Stimulated activated CD4-positive, alpha-beta T cell treated with anti-CD3 and anti-CD28 coated beads, Interleukin-12 subunit alpha, Interleukin-12 subunit beta, amount 100 ng/mL, for 4 hours (primary cell): ENCODE measurements at places on chromosomes 1 and 21.

- DNase-seq = no peak
These were observed 290.4 kb downstream of the AKT3 start for GRCh38 chr1:243559575-243560162.

DNA sequence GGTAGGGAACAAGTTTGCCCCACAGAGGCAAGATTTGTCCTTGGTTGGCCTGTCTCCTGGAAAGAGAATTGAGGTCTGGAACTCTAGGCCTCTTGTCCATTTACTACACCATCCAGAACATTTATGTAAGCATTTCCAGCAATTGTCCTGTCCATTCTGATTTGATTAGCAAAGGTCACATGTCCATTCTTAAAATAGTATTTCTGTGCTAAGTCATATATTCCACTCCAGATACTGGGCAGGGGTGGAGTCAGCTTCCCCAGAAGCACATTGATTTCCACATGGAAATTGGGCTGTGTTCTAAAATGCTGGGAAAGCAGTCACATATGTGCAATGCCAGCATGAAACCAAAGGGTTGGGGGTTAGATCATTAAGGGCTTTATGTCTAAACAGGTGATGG, 21.5 kb upstream of the FMN2 start:
- no peak for DNase-seq

DNA sequence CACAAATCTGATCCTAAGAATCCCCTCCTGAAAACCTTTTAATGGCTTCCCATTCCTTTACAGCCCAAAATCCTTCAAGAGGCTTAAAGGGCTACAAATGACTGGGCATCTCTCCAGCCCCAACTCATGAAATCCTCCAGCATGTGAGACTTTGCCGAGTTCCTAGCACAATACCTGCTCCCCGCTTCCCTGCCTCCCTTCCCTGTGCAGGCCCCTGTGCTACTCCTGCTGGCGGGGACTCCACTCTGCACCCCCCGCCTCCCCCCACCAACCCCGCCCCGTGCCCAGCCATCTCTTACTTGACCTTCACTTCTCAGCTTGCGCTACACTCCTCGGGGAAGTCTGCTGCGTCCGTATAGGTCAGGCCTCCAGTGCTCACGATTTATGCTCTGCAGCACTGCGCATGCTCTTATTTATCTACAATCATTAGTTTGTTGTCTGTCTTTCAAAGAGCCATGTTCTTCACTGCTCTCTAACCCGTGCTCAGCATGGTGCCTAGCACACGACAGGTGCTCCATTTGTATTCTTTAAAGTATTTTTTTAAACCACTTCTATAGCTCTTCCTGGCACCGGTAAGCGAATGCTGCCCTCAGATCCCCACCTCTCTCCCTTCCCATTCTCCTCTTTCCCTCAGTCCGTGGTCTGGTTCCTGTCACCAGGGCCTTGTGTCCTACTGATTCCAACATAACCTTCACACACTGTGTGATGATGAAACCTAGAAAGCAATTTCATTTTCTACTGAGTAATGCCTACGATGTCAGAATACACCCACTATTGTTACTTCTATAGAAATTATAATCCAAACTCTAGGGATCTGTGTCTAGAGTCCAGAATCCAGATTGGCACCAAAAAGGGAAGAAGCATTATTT, 37.5 kb upstream of the PLA2G2C start:
- no peak for DNase-seq

DNA sequence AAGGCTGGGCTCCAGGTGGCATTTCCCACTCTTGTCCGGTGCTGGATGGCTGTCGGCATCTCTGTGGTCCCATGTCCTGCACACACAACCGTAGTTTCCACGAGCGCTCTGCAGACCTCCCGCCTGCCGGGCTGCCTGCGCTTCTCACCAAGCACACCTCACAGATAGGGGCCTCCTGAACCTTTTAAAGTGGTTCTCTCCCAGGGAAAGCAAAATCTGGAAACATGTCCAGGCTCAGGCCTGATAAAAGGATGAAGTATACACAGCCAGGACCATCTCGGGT, 46.2 kb downstream of the CAPN9 start:
- DNase-seq = no peak

DNA sequence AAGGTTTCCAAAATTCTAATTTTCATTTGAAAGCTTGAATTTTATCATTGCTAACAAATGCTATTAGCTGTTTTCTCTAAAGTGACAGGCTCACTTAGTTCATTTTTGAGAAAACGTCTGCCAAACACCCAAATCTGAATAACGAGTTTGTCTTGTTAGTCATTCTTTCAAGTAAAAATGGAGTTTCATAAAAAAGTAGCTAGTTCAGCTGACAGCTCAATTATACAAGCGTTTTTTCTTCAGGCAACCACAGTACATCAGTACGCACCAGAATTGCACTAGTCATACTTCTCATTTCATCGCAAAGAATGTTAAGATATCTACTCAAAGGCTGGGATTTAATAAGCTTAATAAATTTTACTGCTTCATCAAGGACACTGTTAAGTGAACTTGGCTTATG, 72.3 kb upstream of the SLFNL1 start:
- DNase-seq = no peak

GRCh38 chr21:36486246-36486645, 6.3 kb upstream of the CLDN14 start:
- no peak for DNase-seq

DNA sequence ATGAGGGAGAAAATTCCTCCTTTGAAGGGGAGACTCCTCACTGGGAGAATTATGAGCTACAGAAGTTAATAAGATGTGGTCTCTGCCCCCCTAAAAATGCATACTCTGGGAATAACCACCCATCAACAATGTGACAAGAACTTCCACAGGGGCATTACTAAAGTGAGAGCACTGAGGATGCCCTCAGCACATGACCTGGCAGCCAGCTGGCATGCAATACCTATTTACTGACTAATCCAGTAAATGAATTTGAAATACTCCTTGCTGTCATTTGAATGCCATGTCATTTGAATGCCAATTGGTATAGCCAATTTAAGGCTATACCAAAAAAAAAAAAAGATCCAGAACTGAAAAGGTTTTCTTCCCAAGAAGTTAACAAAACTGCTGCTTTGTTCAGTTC, 30.8 kb downstream of the PLPP3 start:
- DNase-seq = no peak

- DNase-seq = no peak
These were observed 10.6 kb upstream of the TAS1R2 start for GRCh38 chr1:18869847-18870594.

DNA sequence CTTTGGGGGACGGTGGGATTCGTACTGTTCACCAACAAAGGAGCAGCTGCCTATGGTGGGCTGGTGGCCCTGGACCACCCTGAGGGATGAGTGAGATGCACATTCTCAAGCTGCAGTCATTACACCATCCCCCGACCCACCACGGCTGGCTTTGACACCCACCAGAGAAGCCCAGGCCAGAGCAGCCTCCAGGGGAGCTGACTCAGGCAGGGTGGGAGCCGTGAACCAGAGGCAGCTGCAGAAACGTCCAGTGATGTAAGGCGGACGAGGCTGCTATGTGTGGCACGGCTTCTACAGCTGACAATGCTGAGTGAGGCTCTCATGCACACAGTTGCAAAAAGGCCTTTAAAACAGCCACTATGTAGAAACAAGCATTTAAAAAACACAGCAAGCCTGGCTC, 40.1 kb downstream of the CHAF1B start:
- DNase-seq = no peak

DNA sequence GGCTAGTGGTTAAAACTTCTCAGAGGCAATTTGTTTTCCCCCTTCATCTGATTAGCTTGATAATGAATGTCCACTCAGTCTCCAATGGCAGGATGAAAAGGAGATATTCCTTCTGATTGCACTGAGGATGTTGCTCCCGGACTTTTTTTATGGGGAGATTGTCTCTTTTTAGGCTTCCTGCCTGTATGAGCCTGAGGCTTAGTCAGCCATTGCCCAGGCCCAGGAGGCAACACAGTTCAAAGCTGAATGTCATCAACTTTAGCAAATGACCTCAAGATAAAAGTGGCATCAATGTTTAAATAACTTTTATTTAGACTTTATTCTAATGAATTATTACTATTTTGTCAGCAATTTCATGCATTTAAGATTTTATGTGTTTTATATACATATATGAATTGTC, 162.9 kb upstream of the PTBP2 start:
- no peak for DNase-seq

DNA sequence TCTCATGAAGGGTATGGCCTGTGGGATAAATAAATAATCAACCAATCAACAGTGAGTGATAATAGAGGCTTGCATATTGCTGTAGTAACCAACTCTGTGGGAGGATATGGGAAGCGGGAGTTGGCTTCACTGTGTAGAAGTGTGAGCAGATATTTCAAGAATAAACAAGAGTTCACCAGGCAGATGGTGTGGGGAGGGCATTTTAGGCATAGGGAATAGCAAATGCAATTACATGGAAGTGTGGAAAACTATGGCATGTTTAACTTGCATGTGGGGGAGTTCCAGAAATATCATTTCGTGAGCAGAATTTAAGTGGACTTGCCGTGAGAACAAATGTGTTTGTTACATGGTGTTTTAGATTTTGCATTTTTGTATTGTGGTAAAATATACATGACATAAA, 95.2 kb downstream of the SPATA46 start:
- no peak for DNase-seq

- DNase-seq = no peak
These were observed 9.4 kb downstream of the SLC25A44 start for GRCh38 chr1:156203331-156203730.

DNA sequence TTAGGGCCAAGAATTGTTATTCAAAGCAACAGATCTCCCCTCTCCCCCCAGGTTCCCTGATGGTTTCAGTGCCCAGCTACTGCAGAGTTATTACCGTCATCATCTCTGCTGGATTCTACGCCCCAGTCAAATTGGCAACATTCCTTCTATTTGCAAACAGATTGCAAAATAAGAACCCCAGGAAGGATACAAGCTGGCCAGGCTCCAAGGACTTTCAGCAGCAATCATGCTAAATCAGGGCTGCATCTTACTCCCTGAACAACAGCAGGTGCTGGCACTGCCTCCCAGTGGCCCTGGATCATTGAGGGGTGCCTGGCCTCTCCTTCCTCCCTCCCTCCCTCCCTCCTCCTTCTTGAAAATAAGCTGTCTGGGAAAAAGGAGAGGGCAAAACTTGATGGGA, 521.6 kb upstream of the BEND5 start:
- DNase-seq = no peak

- no peak for DNase-seq
These were observed 2.0 kb downstream of the IFFO2 start for GRCh38 chr1:18954270-18955071.

DNA sequence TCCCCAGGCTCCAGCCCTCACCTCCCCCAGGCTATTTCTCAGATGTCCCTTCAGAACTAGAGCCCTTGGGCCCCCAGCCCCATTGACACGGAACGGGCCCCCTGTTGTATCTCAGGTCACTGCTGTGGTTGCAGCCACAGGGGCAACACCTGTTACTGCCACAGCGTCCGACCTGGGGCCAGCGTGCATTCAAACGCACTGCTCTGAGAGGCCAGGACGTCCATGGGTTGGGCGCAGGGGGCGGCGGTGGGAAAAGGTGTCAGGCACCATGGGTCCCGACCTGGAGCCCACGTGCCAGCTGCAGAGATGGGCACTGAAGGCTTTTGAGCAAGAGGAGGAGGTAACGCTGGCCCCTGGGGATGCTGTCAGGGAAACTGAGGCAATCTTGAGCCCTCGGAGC, 13.3 kb downstream of the FAAP20 start:
- no peak for DNase-seq

GRCh38 chr1:248852481-248853405, 6.1 kb downstream of the ZNF692 start:
- DNase-seq = no peak

DNA sequence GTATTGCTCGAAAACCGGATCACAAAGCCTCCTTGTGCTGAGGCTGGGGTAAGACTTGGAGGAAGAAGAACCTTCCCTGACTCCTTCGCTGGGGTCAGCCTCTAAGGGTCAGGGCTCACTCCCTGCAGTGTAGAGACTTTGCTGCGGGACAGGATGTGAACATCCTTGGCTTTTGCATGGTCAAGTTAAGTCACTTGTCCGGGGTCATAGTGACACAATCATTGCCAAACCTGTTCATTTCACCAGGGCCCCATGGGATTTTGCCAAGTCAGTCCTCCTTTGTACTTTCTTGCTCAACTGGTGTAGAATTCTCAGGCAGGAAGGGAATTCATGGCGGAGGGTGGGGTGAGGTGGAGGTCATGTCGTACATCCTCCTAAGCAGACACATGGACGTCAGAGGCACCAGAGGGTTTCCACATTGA, 24.7 kb upstream of the IL10 start:
- no peak for DNase-seq

GRCh38 chr1:59477286-59477685, 180.4 kb downstream of the FGGY start:
- DNase-seq = no peak

- DNase-seq = no peak
These were observed 56.1 kb upstream of the TEKT2 start for GRCh38 chr1:36027766-36028165.

DNA sequence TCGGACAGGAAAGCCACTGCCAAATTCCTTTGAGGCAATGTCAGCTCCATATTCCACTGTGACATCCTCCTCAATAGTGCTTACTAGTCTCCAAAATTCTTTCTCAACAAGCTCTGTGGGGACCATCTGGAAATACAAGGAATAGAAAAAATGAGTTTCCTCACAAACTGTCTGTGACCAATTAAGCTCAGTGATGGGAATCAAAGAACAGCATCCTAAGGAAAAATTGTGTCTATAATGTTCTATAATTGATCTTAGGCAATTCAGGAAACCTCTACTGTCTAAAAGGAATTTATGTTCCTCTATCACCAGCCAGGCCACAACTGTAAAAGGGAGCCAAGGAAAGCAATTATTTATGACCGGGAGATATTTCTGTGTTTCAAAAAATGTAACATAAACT, 46.1 kb upstream of the SYT2 start:
- no peak for DNase-seq

DNA sequence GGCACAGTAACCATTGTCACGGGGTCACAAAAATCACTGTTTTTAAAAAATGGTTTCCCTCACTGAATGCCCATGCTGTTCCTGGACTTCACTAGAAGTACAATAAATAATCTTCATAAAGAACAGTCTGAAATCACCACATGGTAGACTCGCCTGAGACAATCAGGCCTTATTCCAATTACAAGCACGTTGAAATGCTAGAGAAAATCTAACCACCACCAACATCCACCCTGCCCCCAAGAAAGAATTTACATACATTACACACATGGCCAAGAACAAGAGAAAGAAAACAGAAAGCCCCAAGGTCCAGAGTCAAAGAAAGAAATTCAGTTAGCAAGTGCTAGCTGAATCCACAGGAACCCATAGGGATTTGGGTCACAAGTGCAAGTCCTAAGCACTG, 107.0 kb upstream of the ERG start:
- DNase-seq = no peak

- no peak for DNase-seq
These were observed 183.3 kb downstream of the DHRS3 start for GRCh38 chr1:12434686-12435085.

DNA sequence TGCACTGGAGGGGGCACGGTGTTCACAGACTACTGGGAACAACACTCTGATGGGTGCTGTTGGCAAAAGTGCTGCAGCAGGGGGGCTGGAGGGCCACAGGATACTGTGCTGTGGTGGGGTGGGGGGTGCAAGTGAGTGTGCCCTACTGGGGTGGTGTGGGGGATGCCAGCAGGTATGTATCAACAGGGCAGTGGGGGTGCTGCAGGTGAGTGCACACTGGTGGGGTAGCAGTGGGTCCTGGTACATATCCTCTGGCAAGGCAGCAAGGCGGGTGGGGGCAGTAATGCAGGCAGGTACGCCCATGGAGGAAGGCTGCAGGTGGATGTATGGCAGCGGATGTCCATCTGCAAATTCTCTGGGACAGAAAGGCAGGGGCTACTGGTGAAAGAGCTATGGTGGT, 48.8 kb upstream of the CD53 start:
- DNase-seq = no peak

GRCh38 chr1:87399264-87399663, 70.6 kb downstream of the LMO4 start:
- DNase-seq = no peak

GRCh38 chr21:41315726-41316125, 875 bp upstream of the FAM3B start:
- no peak for DNase-seq
